WERI-Rb-1 (cell line): ENCODE measurements at places on chromosomes 1 and 21.

GRCh38 chr1:42930178-42931107, 28.2 kb downstream of the SLC2A1 start:
- DNase-seq, result no peak

DNA sequence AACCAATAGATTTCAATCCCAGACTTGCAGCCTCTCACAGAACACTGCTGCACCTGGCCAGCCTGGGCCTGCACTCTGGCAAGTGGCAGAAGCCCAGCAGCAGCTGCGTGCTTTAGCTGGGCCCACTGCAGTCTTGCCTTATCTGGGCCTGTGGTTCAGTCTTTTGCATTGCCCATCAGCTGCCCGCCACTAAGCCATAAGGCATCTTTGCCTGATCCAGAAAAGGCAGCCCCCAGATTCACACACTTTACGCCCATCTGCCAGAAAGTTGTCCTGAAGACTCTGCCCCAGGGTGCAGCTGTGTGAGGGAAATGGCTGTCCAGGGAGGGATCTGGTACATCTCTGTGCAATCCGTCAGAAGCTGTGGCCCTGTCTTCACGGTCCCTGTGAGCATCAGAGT, 217.0 kb downstream of the DNAH14 start:
- DNase-seq, result no peak

DNA sequence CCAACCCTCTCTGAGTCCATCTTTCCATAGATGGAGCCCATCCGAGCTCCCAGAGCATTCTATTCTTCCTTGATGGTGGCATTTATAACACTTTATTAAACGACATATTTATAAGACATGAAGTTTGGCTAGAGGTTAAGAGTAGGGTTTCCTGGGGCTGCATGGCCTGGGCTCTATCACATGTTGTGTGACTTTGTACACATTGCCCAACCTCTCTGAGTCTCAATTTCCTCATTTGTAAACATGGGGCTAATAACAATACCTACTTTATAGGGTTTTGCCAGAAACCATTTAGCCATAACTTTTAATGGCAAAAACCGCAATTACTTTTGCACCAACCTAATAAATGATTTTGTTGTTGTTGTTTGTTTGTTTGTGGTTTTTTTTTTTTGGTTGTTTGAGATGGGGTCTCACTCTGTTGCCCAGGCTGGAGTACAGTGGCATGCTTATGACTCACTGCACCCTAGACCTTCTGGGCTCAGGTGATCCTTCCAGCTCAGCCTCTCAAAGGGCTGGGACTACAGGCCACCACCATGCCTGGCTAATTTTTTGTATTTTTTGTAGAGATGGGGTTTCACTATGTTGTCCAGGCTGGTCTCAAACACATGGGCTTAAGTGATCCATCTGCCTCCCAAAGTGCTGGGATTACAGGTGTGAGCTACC, 13.9 kb upstream of the ASAP3 start:
- DNase-seq, result no peak

GRCh38 chr1:4407851-4408250, 246.6 kb upstream of the AJAP1 start:
- no peak for DNase-seq

GRCh38 chr1:38586993-38587646, 272.5 kb downstream of the RRAGC start:
- DNase-seq, result peak; percentile 66

GRCh38 chr21:44752671-44753235, 41.4 kb upstream of the TSPEAR start:
- DNase-seq, result no peak

DNA sequence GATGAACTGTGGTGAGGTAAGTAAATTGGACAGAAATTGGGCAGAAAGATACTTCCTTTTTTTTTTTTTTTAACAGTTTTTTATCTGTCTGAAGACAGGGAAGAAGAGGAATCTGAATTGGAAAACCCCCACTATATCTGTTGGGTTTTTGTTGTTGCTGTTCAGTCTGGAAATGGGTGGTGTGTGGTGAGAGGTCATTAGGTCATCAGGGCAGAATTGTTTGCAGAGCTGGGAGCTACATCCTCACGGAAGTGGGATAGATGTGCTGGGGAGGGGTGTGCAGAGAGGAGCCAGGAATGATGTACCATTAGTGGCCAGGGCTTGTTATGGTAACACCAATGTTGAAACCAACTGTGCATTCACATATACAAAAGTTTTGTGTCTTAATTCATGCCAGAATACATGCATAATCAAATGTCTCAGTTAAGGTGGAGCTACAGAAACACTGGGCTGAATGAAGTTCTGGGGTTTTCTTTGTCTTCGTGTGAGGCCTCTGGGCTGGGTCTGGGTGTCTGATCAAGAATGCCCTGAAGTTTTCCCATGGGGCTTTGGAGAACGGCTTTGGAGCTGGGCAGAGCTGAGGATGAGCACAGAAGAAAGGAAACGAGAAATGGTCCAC, 12.4 kb downstream of the USP25 start:
- DNase-seq, result no peak

DNA sequence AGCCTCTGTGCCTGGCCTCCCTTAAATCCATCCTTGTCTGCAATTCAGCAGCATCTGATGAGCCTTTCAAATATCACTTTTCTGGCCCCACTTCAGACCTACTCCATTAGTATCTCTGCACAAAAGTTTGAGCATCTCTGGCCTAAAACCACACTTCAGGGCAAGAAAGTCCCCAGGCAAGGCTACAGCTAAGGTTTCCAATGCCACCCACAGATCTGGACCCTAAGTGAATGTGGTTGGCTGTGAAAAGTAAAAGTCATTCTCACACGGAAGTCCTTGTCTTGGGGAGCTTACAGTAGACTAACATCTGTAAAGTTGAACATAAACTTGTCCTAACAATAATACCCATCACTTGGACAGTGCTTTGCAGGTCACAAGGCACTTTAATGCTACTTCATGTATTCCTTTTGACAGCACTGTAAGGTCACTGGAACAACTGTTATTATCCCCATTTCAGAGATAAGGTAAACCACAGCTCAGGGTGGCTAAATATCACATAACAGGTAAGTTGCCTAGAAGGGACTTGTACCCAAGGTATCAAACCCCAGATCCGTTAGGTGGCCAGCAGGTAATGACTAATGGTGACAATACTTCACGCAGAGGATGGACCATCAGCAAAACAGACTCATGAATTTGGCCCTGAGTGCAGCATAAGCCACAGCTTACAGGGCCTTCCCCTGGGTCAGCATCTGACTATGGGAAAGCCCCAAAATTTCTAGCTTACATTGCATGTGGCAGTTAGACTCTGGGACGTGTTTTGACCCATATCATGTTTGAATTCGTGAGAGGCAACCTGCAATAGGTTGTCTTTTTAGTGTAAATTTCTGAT, 356.0 kb downstream of the HHAT start:
- no peak for DNase-seq

GRCh38 chr21:46081862-46082712, 15.8 kb upstream of the COL6A2 start:
- DNase-seq, result no peak

GRCh38 chr1:239951511-239952140, 140.1 kb upstream of the FMN2 start:
- DNase-seq, result peak; percentile 87

- no peak for DNase-seq
These were observed 15.5 kb downstream of the SAMSN1 start for GRCh38 chr21:14530592-14530991.

- peak; percentile 49 for DNase-seq
These were observed 17.5 kb upstream of the ECE1 start for GRCh38 chr1:21307663-21308305.

- peak; percentile 80 for DNase-seq
These were observed 93.7 kb upstream of the ETS2 start for GRCh38 chr21:38712071-38712470.

DNA sequence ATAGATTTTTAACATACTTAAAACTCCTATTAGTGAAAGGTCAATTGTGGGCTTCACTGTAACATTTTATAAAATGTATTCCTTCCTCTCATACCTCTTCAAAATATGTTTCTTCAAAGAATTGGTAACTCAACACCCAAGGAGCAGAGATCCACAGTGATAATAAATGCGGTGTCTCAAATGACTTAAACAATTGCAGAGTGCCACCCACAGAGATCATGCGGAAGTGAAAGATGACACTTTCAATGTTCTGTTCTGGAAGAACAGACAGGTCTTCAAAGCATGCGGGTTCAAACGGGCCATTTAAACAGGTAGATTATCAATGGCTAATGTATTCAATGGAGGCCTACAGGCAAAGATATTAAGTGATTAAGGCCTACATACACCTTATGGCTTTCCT, 157.0 kb upstream of the GREM2 start:
- no peak for DNase-seq
